ENCODE measurements at places on chromosomes 5 and 9.

DNA sequence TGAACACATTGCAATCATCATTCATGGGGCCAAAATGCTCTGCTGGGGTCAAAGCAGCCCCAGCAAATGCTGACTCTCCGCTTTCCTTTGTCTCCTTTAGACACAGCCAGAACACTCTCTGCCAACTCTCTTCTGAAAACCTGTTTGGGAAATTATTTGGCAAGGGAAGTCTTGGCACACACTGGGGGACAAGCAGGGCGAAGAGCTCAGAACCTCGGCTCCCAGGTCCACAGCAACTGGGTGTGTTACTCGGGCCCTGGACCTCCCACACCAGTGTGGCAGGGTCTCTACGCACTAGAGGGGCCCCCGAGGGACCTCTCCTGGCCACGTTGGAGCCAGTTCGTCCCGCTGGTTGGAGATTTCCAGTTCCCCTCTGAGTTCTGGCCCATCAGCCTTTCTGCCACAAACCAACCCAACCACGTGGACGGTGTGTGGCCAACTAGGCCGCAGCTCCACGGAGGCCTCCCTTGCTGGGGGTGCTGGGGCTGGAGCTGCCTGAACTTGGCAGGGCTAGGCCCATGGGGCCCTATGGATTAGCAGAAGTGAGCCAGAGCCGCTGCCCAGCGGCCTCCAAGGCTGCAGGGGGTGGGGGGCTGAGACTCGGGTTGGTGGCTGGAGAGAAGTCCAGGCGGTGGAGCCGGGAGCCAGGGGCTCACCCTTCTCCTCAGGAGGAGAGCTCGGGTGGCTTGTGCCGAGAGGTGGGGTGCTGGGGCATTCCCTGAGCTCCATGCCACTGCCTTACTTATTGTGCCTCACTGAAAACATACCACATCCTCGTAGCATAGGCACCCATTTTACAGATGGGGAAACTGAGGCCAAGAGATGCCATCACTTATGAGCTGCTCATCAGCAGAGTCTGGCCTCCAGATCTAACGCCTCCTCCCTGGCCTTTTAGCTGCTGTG is 46.8 kb upstream of the RNU6ATAC start:
- no peak for DNase-seq

DNA sequence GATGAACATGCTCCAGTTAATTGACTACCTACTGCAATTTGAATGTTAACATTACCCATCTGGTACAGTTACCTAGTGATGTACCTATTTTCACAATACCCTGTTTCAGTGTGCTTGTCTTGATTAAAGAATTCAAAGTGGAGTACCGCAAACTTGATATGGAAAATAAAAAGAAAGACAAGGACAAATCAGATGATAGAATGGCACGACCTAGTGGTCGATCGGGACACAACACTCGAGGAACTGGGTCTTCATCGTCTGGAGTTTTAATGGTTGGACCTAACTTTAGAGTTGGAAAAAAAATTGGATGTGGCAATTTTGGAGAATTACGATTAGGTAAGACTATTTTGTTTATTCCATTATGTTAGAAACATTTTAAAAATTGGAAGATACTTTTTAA is 33.5 kb downstream of the CSNK1G3 start:
- DNase-seq = no peak

DNA sequence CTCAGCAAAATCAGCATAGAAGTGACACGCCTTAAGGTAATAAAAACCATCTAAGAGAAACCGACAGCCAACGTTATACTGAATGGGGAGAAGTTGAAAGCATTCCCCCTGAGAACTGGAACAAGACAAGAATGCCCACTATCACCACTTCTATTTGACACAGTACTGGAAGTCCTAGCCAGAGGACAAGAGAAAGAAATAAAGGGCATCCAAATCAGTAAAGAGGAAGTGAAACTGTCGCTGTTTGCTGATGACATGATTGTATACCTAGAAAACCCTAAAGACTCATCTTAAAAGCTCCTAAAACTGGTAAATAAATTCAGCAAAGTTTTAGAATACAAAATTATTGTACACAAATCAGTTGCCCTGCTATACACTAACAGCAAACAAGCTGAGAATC is 393.3 kb downstream of the KIF4B start:
- DNase-seq = no peak

DNA sequence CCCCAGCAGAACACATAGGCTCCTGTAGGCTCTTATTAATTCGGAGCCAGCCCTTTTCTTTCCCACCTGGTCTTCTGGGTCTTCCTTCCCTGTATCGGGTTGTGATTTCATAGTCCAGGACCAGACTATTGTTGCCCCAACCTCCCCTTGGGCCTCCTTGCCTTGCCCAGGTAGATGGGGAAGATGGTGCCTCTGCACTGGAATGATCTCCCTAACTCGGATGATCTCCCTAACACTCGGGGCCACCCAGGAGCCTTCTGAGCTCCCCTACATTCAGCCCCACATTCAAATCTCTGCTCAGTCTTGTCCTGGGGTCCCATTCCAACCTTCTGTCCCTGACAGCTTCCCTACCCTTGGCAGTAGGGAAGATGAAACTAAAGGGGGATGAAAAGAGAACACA is 2.7 kb upstream of the IRF1 start:
- DNase-seq = no peak

- DNase-seq = no peak
These were observed 101.5 kb downstream of the TAF11L14 start for GRCh38 chr5:17735761-17736160.

GRCh38 chr9:121283856-121284732 is 16.1 kb downstream of the GSN start:
- DNase-seq = no peak

DNA sequence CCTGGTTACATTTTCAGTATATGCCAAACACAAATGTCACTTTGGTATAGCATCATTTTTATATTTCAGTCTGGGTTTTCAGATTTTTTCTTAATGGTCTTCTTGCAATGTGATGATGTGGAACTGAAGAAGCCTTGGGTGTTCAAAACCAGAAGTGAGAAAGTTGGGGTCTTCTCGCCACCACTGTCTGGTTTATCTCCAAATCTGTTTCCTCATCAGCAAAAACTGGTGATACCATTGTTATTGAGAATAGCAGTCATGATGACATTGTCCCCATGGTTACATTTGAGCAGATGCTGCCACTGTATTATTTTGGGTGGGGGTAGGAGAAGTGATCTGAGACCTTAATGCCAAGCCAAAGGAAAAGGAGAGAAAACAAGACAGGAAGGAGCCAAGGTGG is 85.9 kb upstream of the MAP3K1 start:
- DNase-seq = no peak

DNA sequence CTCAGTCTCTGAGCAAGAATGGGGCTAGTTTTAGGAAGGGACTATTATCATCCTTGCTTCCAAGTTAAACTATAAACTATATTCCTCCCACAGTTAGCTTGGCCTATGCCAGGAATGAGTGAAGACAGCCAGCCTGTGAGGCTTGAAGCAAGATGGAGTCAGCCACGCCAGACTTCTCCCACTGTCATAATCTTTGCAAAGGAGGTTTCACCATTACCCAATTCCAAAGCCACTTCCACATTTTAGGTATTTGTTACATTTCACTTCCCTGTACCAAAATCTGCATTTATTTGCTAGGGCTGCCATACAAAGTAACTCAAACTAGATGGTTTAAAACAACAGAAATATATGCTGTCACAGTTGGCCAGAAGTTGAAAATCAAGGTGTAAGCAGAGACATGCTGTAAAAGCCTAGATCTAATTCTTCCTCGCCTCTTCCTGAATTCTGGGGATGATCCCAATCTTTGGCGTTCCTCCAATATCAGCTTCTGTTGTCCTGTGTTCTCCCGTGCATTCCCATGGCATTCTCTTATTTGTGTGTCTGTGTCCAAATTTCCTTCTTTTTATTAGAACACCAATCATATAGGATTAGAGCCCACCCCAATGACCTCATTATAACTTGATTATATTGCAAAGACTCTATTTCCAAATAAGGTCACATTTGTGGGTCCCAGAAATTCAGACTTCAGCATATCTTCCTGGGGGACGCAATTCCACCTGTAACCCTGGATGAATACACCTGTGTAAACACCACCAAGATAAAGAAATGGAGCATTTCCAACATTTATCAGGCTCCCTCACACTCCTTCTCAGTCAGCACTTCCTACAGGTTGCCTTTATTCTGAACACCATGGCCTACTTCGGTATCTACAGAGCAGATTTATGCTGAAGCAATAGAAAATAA is 126.8 kb downstream of the GCNT1 start:
- DNase-seq = no peak

GRCh38 chr5:111530298-111530740 is 18.0 kb upstream of the STARD4 start:
- DNase-seq = peak; percentile 33

GRCh38 chr5:179339996-179340395 is 5.3 kb downstream of the ADAMTS2 start:
- no peak for DNase-seq

DNA sequence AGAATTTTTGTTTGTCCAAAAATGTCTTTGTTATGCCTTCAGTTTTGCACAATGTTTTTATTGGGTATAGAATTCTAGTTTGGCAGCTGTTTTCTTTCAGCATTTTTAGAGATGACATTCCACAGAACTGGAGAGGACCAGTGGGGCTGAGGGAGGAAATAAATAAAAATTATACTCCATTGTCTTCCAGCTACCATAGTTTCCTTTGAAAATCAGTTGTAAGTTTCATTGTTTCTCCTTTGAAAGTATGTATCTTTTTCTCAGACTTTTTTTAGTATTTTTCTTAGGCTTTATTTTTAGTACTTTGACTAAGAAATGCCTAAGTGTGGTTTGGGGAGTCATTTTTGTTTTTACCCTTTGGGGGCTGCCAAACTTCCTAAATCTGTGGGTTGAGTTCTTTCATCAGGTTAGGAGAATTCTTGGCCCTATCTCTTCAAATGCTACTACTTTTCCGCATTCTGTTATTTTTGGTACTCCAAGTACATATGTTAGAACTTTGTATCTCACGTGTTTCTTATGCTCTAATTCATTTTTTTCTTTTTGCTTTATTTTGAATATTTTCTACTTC is 15.2 kb upstream of the FBLL1 start:
- DNase-seq = no peak

DNA sequence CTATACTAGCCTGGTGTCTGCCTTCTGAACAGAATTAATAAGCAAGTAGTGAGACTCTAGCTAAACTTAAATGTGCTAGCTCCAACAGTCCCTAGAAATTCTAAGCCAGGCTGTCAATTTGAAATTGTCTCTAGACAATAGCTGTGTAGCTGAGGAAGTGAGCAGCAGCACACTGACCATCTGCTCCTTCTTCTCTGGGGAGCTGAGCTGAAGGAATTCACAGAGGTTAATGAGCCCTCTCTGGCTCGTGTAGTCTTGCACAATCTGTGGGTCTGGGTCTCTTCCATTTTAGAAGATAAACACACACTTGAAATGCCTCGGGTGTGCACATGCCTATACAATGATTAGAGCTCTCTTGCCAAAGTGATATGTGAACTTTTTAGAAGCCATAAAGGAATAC is 63.5 kb upstream of the BARX1 start:
- DNase-seq = no peak

DNA sequence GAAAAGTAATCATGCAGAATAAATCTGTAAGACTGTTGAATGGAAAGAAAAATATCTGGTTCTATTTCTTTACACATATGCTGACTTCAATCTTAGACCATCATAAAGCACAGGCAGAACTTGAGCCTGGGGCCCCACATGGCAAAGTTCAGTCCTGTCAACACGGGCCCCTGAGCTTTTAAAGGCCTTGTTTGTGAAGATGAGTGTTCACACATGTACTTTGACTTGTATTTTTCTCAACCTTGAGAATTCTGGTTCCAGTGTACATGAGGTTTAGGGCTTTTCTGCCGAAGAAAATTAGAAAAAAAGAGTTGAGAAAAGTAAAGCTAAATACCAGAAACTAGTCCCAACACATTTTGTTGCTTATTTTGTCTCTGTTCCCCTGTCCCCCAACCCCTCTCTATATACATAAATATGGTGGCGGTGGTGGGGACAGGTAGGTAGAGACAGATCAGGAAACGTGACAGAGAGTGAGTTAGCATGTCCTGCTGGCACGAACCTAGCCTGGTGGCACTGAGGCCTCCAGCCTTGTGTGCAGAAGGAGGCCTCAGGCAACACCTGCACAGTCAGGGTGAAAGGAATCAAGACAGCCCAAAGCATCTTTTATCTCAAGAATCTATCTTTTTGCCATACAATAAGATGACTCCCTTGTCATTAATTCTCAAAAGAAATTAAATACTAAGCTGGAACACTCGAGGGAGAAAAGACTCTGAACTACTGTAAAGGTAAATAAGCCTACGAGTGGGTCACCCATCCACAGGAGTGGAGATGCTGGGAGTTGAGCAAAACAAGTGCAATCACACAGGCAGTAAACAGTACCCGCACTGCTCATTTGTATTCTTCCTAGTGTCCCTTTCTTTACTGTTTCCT is 22.9 kb downstream of the LIFR start:
- no peak for DNase-seq

GRCh38 chr5:96337048-96337781 is 95.8 kb downstream of the PCSK1 start:
- DNase-seq = no peak

GRCh38 chr5:38051711-38052511 is 206.4 kb upstream of the EGFLAM start:
- DNase-seq = no peak

- no peak for DNase-seq
These were observed 2.6 kb upstream of the HINT1 start for GRCh38 chr5:131167615-131168014.

GRCh38 chr5:91095786-91096385 is 287.2 kb downstream of the ARRDC3 start:
- no peak for DNase-seq

DNA sequence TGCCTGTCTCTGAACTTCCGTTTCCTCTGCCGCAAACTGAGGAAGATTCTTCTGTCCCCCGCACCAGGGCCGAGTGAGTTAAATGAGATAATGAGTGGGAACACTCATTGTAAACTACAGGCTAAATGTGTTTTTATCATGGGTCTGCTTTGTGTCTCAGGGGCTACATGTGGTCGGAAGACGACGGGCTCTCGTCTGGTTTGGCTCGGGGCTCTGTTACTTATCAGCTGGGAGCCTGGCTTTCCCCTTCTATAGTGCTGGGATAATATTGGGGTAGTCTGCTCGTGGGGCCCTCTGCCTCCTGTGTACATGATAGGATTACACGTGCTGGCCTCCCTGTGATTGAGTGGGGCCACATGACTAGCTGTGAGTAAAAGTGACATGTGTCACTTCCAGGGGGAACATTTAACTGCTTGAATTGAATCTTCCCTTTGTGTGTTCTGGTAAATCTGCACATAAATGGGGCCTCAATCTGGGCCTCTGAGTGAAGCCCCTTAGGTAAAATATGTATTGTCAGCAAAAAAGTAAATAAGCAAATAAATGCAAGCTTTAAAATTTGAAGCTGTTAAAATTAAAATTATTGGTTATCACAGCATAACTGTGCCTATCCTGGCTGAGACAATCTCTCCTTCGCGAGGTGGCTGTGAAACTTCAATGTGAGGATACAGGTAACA is 86.9 kb upstream of the SH3PXD2B start:
- DNase-seq = peak; percentile 19

Measured in H9 (cell line).